Lung (tissue), 17 donors: ENCODE measurements at places on chromosomes 13 and 19. TPM values are rescaled to one million over a fixed set of nuclear protein-coding genes. Genes with fewer than 3 reads are reported as not detected.
A peak's percentile ranks its signal among the peaks of the same experiment; 100 is the strongest.

GRCh38 chr19:13881251-13881691 lies 4.3 kb downstream of the NANOS3 start:
- no peak overlapping the region for H3K27ac ChIP-seq
- H3K27me3 ChIP-seq = no peaks in the 10 kb centered on the region
- peak; percentile 60 for DNase-seq
- H3K4me1 ChIP-seq = peaks cover 10% of the 10 kb centered on the region
- no peaks in the 10 kb centered on the region for H3K36me3 ChIP-seq
- H3K4me3 ChIP-seq = no peak overlapping the region

GRCh38 chr13:90675129-90675528 lies 672.4 kb upstream of the MIR17HG start:
- H3K4me3 ChIP-seq = no peak overlapping the region
- no peaks in the 10 kb centered on the region for H3K36me3 ChIP-seq
- DNase-seq = no peak
- no peaks in the 10 kb centered on the region for H3K27me3 ChIP-seq
- no peak overlapping the region for H3K27ac ChIP-seq
- no peaks in the 10 kb centered on the region for H3K4me1 ChIP-seq

- no peak overlapping the region for H3K27ac ChIP-seq
- H3K4me1 ChIP-seq = no peaks in the 10 kb centered on the region
- no peak for DNase-seq
- H3K27me3 ChIP-seq = no peaks in the 10 kb centered on the region
- no peaks in the 10 kb centered on the region for H3K36me3 ChIP-seq
Observed at GRCh38 chr13:82661126-82661525, 1221.1 kb downstream of the SLITRK1 start.

- no peaks in the 10 kb centered on the region for H3K4me1 ChIP-seq
- H3K4me3 ChIP-seq = no peak overlapping the region
- no peaks in the 10 kb centered on the region for H3K27me3 ChIP-seq
Observed at GRCh38 chr13:112452380-112453206, 76.4 kb downstream of the SPACA7 start.

DNA sequence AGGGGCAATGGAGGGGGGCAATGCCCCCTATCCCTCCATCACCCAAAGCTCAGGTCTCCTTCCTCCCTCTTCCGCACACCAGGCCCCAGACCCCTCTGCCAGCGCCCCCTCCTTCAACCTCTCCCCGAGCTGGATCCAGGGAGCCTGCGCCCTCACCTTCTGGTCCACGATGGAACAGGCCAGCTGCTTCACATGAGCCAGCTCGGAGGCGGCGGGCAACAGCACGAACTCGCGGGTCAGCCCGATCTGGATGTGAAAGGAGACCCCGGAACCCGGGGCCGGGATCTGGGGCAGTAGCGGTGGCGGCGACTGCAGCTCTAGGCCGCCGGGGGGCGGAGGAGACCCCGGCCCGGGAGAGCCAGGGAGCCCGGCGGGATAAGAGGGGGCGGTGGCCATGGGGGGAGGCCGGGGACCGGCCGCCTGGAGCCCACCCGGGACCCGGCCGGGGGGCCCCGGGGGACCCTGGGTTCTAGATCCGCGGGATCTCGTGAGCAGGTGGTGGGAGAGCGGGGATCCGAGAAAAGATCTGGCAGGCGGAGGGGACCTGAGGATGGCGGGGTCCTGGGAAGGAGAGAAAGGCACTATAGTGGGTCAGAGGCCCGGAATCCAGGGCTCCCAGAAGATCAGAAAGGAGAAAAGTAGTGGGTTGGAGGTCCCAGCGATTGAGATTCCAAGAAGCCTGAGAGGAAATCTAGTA lies 791 bp downstream of the PRKD2 start:
- peak; percentile 44 for DNase-seq
- H3K4me1 ChIP-seq = peaks cover 11% of the 10 kb centered on the region
- H3K36me3 ChIP-seq = no peaks in the 10 kb centered on the region
- peak overlapping the region; percentile 78 for H3K27ac ChIP-seq

DNA sequence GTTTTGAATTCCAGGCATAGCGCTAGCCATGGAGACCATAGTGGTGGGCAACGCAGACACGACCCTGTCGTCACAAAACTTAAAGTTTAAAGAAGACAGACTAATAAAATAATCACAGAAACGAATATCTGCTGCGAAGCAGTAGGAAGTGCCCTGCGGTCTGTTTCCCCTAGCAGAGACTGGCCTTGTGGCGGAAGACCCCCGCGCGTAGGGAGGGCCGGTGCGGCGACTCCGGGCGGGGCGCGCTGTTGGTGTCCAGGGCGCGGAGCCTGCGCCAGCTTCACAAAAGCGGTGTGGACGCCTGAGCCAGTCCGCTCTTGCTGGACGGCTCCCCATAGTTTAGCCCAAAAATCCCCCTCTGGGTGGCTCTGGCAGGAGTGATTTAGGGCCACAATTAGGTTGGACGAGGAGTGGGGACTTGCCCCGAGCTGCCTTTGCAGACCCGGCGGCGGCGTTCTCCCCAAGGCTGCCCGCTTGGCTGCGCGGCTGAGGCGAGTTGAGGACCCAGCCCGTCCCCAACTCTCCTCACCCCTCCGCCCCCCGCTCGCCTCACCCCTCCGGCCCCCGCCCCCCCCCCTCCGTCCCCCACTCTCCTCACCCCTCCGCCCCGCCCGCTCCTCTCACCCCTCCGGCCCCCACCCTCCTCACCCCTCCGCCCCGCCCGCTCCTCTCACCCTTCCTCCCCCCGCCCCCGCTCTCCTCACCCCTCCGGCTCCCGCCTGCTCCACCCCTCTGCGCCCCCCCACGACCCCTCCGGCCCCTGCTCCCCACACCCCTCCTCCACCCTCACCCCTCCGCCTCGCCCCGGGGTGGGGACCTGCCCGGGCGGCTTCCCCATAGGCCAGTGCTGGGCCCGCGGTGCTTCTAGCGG lies 14.2 kb upstream of the LATS2 start:
- peak overlapping the region; percentile 48 for H3K4me3 ChIP-seq
- H3K27ac ChIP-seq = peak overlapping the region; percentile 71
- H3K27me3 ChIP-seq = no peaks in the 10 kb centered on the region
- DNase-seq = peak; percentile 61
- no peaks in the 10 kb centered on the region for H3K36me3 ChIP-seq

GRCh38 chr13:89407357-89407756 lies 1736.2 kb downstream of the SLITRK5 start:
- H3K27ac ChIP-seq = no peak overlapping the region
- H3K4me1 ChIP-seq = no peaks in the 10 kb centered on the region
- no peak overlapping the region for H3K4me3 ChIP-seq
- no peak for DNase-seq
- no peaks in the 10 kb centered on the region for H3K27me3 ChIP-seq
- no peaks in the 10 kb centered on the region for H3K36me3 ChIP-seq

DNA sequence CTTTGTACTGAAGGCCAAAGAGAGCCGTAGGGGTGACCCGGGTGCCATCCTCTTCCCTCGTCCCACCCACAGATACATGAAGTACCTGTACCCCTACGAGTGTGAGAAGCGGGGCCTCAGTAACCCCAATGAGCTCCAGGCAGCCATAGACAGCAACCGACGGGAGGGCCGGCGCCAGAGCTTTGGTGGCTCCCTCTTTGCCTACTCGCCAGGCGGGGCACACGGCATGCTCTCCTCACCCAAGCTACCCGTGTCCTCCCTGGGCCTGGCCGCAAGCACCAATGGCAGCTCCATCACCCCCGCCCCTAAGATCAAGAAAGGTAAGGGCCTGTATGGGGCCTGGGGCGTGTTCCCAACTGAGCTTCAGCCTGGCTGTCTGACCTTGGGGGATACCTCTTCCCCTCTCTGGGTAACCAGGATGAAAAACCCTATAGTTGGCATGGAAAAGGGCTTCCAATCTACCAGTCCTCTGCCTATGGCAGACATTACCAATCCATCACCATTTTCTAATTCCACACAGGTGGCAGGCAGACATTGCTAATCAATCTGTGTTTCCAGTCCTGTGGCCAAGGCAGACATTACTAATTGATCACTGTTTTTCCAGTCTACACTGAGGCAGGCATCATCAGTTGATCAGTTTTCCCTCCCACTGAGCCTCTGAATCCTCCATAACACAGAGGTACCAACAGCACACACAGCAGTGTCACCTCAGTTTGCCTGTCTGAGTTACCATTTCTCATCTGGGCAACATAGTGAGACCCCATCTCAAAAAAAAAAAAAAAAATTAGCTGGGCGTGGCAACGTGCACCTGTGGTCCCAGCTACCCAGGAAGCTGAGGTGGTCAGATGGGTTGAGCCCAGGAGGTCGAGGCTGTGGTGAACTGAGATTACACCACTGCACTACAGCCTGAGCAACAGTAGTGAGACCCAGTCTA lies 19.1 kb upstream of the WDR18 start:
- DNase-seq = no peak
- H3K27ac ChIP-seq = no peak overlapping the region
- H3K36me3 ChIP-seq = peaks cover 37% of the 10 kb centered on the region
- no peak overlapping the region for H3K4me3 ChIP-seq
- no peaks in the 10 kb centered on the region for H3K27me3 ChIP-seq

DNA sequence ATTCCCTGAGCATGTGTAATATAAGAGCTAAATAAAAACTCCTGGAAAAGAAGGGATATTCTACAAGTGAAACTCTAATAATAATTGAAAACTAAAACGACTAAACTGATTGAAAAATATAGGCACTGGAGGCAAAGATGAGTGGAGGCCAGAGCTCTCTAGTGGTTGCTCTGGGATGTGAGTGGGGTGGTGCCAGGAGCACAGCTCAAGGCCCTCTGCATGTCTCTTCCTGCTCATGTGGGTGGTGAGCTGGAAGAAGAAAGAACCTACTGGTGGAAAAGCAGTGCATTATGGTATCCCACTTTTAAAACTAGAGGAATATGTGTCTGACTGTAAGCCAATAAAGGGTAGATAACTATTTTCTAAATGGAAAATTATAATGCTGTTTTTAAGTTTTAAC lies 15.8 kb upstream of the ARHGEF7 start:
- H3K27ac ChIP-seq = no peak overlapping the region
- peaks cover 38% of the 10 kb centered on the region for H3K27me3 ChIP-seq
- no peak for DNase-seq
- no peaks in the 10 kb centered on the region for H3K36me3 ChIP-seq
- H3K4me1 ChIP-seq = no peaks in the 10 kb centered on the region

- H3K36me3 ChIP-seq = peaks cover 34% of the 10 kb centered on the region
- H3K4me3 ChIP-seq = no peak overlapping the region
- H3K4me1 ChIP-seq = no peaks in the 10 kb centered on the region
- H3K27ac ChIP-seq = no peak overlapping the region
Observed at GRCh38 chr19:49840736-49841249, 10.2 kb upstream of the PTOV1 start.

DNA sequence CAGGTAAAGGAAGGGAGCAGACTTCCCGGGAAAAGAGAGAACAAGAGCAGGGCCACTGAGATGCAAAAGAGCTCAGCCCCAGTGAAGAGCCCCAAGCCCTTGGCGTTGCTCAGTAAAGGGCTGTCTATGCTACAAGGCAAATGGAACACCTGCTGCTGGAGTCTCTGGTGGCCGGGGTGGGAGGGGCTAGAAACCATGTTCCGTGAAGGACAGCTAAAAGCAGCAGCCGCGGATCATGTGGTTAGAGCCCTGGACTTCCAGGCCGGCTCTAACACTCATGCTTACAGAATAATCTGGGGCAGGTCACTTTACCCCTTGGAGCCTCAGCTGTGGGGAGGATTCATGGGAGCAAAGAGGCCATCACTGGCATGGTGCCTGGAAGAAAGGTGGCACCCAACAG lies 17.8 kb downstream of the POU2F2 start:
- H3K4me3 ChIP-seq = no peak overlapping the region
- no peaks in the 10 kb centered on the region for H3K36me3 ChIP-seq
- H3K27ac ChIP-seq = no peak overlapping the region
- DNase-seq = no peak
- H3K4me1 ChIP-seq = no peaks in the 10 kb centered on the region

GRCh38 chr13:73055813-73056564 lies 2.8 kb upstream of the KLF5 start:
- no peak for DNase-seq
- H3K27me3 ChIP-seq = peaks cover 28% of the 10 kb centered on the region
- no peak overlapping the region for H3K27ac ChIP-seq
- no peaks in the 10 kb centered on the region for H3K4me1 ChIP-seq

DNA sequence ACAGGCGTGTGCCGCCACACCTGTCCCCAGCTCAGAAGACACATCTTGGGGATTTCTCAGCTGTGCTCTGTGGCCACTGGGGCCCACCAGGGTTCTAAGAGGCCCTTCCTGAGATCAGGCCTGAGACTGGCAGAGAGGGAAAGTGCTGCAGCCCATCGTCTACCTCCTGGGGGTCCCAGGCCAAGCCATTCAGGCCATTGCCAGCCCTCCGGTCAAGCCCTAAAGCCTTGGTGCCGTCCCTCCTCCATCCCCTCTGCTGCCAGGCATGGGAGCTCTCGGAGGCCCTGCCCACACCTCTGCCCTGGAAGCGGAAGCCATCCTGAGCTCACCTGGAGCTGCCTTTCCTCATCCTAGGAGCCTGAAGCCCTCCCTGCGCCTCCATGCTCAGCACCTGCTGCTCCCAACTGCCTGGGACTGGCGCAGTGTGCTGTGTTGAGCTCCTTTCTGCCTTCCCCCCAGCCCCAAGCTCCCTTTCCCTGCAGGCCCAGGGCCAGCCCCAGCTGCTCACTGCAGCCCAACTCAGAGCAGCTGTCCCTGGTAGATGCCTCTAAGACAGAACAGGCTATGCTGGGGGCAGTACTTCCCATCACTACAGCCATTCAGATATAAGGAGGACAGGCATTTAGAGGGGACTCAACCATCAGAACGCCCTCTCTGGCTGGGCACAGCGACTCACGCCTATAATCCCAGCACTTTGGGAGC lies 2.9 kb downstream of the SLC7A9 start:
- no peaks in the 10 kb centered on the region for H3K36me3 ChIP-seq
- no peak for DNase-seq
- no peak overlapping the region for H3K27ac ChIP-seq
- no peak overlapping the region for H3K4me3 ChIP-seq
- H3K4me1 ChIP-seq = no peaks in the 10 kb centered on the region
- H3K27me3 ChIP-seq = no peaks in the 10 kb centered on the region

DNA sequence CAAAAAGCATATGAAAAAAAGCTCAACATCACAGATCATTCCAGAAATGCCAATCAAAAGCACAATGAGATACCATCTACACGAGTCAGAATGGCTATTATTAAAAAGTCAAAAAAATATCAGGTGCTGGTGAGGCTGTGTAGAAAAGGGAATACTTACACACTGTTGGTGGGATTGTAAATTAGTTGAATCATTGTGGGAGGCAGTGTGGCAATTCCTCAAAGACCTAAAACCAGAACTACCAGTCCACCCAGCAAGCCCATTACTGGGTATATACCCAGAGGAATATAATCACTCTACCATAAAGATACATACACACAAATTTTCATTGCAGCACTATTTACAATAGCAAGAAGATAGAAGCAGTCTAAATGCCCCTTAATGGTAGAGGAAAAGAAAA lies 529.9 kb downstream of the SLITRK1 start:
- no peak overlapping the region for H3K4me3 ChIP-seq
- no peaks in the 10 kb centered on the region for H3K36me3 ChIP-seq
- H3K27me3 ChIP-seq = no peaks in the 10 kb centered on the region
- H3K4me1 ChIP-seq = no peaks in the 10 kb centered on the region

GRCh38 chr13:72570019-72570418 lies 157.4 kb downstream of the MZT1 start:
- no peaks in the 10 kb centered on the region for H3K27me3 ChIP-seq
- no peak overlapping the region for H3K4me3 ChIP-seq
- no peak for DNase-seq
- no peak overlapping the region for H3K27ac ChIP-seq
- H3K4me1 ChIP-seq = no peaks in the 10 kb centered on the region

ERICH4 gene
- not detected for total RNA-seq

CCDC8 gene
- 45.7 TPM for total RNA-seq

NLRP11 gene
- total RNA-seq = not detected

ATXN8OS gene
- total RNA-seq = not detected

KIRREL2 gene
- total RNA-seq = not detected

AMER2 gene
- 2.0 TPM for total RNA-seq

C19orf38 gene
- 7.5 TPM for total RNA-seq

SAMD1 gene
- total RNA-seq = 48.8 TPM

KRTDAP gene
- total RNA-seq = not detected

PTOV1 gene
- total RNA-seq = 77.4 TPM

JUNB gene
- 205 TPM for total RNA-seq

HPN gene
- total RNA-seq = 31.1 TPM
